ENCODE measurements at places on chromosomes 13 and 19.

DNA sequence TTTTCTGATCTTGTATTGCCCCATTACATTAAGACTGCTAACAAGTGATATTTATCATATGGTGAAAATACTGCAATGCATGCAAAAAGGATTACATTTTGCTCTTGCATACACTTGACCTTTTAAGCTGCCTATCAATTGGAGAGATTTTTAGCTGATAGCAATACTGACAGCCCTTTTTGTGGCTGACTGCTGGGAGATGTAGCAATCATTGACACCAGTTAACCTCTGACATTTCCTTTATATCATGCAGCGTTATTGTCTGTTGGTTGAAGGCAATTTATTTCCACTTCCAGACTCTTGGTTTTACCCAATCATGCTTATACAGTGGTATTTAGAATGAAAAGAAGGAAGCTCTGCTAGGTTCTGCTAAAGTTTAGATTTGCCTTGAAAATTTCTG, 364.0 kb downstream of the LMO7 start:
- DNase-seq = no peak

GRCh38 chr13:50033725-50034124, 18.5 kb downstream of the KCNRG start:
- no peak for DNase-seq

GRCh38 chr19:5985098-5985783, 7.3 kb upstream of the RANBP3 start:
- no peak for DNase-seq

DNA sequence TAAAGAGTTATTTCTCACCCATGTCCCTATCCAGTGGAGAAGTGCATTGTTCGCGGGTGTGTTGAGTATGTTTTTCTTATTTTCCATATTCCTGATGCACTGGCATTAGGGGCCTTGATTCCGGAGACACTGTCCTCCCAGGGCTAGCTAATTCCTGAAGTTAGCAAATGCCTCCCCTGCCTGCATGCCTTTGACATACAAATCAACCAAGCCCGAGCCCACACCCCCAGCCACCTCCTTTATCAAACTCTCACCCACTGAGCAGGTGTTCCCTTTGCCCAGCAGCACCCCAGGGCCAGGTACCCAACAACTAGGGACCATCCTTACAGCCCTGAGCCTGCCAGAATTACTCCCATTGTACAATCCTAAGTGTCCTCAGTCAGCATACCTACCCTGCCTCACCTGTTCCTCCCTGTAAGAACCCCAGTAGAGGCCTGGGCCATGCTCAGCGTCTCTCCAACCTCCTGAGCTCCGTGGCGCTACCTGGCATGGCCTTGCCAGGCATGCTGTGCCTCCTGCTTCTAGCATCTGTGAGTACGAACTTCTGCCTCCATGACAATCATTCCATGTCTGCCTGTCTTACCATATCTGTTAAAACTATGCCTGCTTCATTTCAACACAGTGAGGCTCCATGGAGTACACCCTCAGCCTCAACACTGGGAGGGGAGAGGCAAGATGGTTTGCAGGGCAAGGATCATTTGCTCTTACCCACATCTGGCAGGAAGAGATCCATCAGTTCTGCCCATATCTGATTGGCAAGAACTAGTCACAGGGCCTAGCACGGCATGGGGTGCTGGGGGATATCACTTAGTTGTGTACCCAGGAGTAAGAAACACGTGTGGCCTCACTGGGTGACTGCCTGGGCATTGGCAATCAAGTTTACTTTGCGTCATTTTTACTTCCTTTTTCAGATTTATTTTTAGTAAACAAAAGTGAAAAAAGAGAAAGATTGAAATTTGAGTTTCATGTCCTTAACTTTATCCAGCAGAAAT, 203.9 kb downstream of the SHISA2 start:
- DNase-seq = no peak

- DNase-seq = no peak
Measured at GRCh38 chr13:90800082-90800746, 547.3 kb upstream of the MIR17HG start.

DNA sequence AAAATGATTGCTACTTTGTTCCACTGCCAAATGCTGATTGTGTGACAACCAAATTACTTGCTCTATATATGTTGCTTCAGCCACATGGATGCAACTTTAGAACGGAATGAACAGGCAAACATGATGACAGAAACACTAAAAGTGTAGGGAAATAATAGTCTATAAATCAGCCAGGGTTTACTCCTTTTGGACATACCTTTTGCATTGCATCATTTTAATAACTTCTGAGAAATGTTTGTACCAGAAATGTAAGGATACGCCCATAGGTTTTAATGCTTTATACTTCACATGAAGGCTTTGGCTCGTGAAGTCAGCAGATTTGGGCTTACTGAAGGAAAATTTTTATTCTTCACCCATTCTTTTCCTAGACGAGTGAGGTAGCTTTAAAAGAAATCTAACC, 141.0 kb downstream of the POSTN start:
- no peak for DNase-seq

DNA sequence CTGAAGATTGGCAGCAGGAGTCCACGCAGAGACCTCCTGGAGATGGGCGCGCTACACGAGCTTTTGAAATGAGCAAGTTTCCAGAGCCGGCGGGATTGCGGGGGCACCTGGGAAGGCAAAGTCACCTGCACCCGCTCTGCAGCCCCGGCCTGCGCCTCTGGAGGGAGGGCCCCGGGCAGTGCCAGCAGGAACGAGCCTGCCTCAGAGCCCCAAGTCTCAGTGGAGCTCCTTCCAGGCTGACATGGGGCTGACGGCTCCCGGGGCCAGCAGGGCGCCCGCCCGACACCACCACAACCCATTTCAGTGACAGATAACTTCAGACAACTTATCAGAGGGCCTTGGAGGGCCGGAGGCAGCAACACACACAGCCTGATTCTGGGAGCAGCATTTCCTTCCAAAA, 45.0 kb downstream of the RASA3 start:
- DNase-seq = no peak

DNA sequence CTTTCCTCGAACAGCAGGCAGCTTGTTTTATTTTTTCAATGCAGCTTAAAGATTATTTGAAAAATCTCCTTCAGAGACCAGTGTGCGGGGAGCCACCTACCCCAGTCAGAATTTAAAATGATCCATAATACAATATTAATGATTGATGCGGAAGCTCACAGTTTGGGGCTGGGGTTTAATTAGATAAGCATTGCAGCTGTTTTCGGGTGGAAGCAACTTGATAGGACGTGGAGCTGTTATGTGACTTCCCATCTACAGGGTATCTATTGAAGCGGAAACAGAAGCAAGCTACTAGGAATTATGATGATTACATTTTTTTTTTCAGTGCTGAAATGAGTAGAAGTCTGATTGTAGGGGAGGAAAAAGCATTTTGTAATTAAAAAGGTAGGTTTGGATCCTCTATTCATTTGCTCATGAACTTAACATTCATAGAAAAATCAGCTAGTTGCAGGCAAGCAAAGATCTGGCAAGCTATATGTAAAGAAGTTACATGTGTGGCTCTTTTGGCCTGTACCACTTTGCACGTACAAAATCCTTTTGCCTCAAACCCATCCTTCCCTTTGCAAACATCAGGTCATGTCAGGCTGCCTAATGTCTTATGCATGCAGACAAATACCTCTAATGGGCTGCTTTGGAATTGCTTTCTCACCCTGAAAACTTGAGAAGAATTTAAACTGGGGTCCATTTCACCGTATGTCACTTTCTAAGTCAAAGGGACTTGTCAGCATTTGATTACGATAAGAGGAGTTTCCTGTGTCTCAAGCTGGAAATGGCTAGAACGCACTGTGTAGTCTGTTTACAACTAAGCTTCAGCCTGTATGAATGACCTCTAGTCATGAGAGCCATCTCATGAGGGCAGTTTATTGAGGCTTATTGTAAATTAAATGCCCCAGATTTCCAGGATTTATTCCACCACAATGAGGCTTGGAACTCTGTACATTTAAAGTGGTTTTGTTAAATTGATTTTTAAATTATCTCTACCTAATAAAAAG, 267.1 kb upstream of the TMTC4 start:
- no peak for DNase-seq

Measured in GM10248 (cell line).